ENCODE measurements at places on chromosomes 4 and X.

DNA sequence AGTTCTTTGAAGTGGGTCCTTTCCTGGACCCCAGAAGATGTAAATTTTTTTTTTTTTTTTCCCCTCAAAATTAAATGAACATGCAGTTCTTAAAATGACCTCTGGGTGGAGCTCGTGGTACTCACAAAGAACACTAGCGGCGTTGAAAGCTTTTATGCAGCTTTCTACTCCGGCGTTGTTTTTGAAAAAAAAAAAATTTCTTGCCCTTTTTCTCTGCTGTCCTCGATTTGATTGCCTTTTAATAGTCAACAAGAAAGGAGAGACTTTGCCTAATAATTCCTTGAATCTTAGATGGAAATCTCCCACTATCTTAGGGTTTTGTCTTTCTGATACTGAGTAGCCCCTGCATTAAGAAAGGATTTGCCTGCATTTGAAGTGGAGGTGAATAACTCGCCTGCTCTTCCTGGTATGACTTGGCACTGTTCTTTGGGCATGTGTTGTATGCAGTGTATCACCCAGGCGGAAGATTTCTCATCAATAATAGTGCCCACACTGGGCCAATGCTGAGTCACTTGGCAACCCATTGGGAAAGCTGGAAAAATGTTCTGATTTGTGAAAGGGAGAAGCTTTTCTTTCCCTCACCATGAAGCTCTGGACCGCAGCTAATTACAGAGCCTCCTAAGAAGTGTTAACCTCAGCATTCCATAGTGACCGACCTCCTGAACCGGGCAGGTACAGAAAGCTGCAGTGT is 104.0 kb downstream of the PHEX start:
- no peak for DNase-seq

GRCh38 chr4:56879996-56880395 is 27.7 kb upstream of the REST start:
- no peak for DNase-seq

DNA sequence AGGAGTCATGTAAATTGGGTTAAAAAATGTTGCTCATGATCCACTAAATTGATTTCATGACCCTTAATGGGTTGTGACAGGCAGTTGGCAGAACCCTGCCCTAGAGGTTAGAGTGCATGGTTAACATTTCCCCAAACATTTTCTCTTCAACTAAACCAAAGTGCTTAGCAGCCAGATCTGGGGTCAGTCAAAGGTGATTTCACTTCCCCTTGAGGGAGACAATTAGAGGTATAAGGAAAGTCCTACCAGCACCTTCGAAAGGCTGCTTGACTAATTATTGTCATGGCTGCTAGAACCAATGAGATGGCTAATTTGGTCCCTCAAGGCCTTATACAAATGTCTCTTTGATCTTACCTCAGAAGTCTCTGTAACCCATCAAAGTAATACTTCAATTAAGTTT is 30.9 kb upstream of the INTS6L start:
- no peak for DNase-seq

DNA sequence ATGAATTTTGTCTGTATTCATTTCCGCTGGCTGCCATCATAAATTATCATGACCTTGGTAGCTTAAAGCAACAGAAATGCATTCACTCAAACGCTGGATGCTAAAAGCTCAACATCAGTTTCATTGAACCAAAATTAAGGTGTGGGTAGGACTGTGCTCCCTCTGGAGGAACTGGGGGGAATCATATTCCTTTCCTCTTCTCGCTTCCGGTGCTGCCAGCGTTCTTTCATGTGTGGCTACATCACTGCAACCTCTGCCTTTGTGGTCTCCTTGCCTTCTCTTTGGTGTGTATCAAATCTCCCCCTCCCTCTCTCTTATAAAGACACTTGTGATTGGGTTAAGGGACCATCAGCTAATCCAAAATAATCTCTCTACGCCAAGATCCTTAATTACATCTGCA is 39.5 kb downstream of the NEIL3 start:
- no peak for DNase-seq

GRCh38 chrX:154019633-154020528 is at the start of gene IRAK1:
IRAK1 (minus strand) TSS chrX:154019902; CDS start chrX:154019812, 90 bp downstream.
- no peak for DNase-seq

DNA sequence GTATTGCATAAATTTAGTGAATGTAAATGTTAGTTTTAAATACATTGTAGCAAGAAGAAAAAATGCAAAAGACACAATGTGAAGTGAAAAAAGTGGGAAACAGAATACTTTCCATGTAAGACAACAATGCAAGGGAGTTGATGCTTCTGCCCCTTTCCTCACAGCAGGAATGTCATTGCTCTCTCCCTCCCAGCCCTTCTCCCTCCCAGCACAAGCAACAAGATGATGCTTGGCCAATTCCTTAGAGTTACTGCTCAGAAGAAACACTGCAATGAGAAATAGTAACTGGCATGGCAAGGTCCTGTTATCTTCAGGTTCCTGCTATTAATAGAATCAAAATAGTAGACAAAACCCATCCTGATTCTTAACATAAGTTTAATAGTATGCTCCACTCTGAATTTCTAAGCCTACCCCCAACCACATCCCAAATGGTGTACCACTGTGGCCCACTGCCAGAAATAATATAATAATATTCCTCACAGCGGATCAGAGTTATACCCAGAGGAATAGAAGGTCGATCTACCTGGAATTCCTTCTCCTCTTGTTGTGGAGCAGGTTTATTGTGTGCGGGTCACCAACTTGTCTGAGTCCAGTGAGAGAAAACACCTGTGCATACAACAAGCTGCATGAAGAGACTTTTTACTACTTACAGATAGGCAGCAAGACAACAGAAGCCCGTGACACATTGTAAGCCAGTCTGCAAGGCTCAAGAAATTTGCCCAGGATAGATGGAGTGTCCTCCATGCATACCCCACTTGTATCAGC is 69.8 kb upstream of the SLC7A11 start:
- no peak for DNase-seq

DNA sequence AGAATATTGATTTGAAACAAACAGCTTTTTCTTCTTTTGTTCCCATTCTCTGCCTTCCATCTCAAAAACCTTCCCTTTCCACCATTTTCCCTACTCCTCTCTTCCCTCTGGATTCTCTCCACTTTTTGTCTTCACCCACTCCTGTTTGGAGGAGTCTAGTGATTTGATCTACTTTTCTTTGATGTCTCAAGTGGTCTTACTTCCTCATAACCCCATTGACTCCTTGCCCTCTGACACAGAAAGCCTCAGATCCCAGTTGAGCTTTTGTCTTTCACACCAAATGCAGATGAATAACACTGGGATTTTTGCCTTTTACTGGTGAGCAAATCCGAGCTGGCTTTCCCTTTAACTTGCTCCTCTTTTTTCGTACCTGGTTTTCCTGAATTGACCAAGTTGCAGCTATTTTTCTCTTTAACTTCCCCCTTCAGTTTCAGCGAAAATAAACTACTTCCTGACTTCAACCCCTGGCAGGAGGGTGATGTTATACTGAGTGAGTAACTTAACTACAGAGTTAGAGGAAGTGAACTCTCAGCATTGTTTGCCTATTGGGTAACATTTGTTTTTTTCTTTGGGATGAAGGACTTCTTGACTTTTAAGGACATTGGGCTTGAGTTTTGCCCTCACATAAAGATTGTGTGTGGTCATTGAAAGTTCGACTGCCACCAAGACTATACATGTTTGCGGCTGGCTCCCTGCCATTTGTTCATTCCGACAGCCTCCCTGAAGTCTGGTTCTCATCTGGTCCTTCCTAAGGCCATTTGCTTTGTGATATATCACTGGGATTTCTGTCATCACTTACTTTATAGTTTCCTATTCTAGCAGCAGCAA is 392.8 kb upstream of the NR3C2 start:
- DNase-seq, result no peak

DNA sequence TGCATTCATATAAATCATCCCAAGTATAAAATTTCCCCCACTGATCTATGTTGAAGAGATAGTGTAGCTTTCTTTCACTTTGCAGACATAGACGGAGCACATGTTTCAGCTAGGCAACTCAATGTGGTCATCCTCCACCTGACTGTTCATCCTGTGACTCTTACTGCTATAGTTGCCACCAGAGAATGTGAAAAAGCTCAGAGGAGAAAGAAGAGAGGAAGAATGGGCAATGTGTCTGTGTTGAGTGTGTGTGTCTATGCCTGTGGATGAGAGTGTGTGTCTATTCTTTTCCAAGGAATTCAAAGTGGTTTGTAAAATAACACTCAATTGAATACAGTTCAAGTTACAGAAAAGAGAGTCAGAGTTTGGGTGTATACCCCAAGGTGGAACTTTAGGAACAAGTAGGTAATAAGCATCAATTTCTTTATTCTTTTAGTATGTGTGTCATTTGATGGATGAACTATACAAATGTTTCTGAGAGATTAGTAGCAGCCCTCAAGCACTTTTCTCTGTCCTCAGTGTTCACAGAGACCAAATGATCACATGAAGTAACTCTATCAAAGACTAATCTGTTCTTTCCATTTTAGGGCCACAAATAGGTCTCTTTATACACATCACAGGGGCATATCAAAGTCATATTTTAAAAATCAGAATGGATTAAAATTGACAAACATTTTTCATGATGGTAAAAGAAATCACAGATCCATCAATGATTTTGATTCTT is 2.3 kb downstream of the SNCA start:
- DNase-seq, result no peak

- DNase-seq, result no peak
These were observed 52.0 kb downstream of the CDS1 start for GRCh38 chr4:84634961-84635360.
